ENCODE measurements at places on chromosomes 2 and 18. TPM values are rescaled to one million over a fixed set of nuclear protein-coding genes. Genes with fewer than 3 reads are reported as not detected.
A peak's percentile ranks its signal among the peaks of the same experiment; 100 is the strongest.

- DNase-seq: no peak
Observed at GRCh38 chr2:60386436-60386835, 167.0 kb downstream of the BCL11A start.

GRCh38 chr2:148989882-148990493 is 48.5 kb upstream of the LYPD6B start:
- DNase-seq: peak; percentile 68

DNA sequence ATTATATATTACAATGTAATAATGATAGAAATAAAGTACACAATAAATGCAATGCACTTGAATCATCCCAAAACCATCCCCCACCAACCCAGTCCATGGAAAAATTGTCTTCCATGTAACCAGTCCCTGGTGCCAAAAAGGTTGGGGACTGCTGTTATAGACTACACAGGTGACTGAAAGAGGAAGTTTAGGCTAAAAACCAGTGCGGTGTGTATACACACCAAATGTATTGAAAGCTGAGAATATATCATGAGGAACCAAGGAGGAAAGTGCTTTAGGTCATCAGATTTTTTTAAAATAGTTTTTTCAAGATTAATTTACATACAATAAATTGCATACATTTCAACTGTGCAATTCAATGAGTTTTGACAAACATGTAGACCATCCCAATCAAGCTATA is 20.5 kb upstream of the C1D start:
- peak; percentile 68 for DNase-seq

DNA sequence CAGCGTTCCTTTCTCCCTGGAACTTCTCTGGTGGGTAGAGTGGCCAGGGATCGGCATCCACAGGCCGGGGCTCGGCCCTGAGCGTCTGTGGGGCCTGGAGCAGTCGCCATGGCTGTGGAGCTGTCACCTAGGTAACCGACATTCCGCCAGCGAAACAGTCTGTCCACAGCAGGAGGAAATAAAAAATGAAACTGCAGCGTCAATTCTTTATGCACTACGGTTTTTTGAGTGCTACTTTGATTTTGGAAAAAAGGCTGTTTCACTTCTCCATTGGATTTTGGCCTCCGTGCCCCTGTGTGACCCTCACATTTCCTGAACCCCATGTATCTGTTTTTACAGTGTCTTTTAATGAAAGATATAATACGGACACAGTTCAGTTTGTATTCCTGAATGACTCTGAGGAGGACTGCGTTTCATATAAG is 163.4 kb downstream of the LDLRAD4 start:
- no peak for DNase-seq

DNA sequence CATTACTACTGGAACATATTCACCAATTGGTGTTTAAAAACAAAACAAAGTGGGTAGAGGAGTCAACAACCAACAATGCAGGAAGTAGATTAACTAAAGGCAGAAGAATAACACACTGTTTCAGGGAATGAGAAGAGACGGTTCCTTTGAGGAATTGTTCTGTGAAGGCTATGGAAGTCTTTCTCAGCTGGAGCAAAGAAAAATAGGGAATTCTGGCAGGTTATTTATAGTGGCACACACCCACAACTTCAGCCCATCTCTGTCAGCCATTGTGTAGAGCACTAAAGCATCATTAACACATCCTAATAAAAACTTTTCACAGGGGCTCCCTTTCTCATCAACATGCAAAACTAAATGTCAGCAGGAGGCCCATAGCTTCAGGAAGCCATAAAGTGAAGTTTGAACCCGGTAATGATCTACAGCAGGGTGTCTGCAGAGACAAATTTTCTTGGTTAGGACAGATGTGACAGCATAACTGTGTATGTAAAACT is 113.6 kb downstream of the CDH2 start:
- no peak for DNase-seq

- DNase-seq: no peak
Observed at GRCh38 chr18:79546781-79547272, 132.8 kb upstream of the CTDP1 start.

GRCh38 chr18:12031846-12032245 is 50.5 kb downstream of the IMPA2 start:
- DNase-seq: no peak

Gene SRD5A2
- not detected for total RNA-seq

Gene DYSF
- not detected for total RNA-seq

- peak; percentile 39 for DNase-seq
Observed at GRCh38 chr18:62187543-62188510, 772 bp downstream of the RELCH start.

Gene NT5C1B
- total RNA-seq: not detected

GRCh38 chr18:77203071-77203470 is 46.6 kb upstream of the GALR1 start:
- no peak for DNase-seq

DNA sequence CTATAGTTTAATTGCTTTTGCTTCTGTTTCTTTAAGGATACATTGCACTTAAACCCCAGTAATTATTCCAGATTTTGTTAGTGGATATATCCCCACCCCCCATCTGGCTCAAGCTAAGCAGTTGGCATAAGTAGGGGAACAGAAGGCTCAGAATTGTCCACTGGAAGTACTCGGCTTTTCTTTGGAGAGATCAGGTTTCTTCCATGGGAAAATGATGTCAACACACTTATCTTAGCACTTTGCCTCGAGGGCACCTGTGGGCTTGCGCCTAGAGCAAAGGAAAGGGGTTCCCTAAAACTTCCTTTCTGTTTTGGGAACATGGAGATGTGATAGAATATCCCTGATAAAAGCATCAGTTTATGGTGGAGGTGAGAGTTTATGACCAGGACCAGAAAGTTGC is 130.6 kb downstream of the FMNL2 start:
- DNase-seq: no peak

DNA sequence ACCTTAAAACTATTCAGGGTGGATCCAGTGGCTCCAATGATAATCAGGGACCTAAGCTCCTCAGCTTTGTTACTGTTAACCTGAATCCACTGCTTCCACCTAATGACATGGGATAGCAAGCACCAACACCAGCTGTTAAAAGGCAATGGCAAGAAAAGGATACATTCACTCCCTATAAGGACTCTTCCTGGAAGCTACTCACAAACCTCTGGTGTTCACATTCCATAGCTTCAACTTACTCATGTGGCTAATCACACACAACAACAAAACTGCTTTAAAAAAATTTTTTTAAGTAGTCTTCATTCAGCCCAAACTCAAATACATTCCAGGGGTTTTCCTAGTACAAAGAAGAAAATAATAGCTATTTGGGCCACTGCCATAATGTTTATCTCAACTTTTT is 24.5 kb downstream of the ROCK2 start:
- DNase-seq: no peak

GRCh38 chr18:22322243-22322691 is 95.4 kb downstream of the CTAGE1 start:
- DNase-seq: no peak

GRCh38 chr2:221612800-221613199 is 40.7 kb upstream of the EPHA4 start:
- DNase-seq: no peak

GRCh38 chr2:104504331-104505073 is 349.4 kb upstream of the POU3F3 start:
- no peak for DNase-seq

- peak; percentile 17 for DNase-seq
Observed at GRCh38 chr2:15748736-15749323, 157.2 kb downstream of the DDX1 start.

DNA sequence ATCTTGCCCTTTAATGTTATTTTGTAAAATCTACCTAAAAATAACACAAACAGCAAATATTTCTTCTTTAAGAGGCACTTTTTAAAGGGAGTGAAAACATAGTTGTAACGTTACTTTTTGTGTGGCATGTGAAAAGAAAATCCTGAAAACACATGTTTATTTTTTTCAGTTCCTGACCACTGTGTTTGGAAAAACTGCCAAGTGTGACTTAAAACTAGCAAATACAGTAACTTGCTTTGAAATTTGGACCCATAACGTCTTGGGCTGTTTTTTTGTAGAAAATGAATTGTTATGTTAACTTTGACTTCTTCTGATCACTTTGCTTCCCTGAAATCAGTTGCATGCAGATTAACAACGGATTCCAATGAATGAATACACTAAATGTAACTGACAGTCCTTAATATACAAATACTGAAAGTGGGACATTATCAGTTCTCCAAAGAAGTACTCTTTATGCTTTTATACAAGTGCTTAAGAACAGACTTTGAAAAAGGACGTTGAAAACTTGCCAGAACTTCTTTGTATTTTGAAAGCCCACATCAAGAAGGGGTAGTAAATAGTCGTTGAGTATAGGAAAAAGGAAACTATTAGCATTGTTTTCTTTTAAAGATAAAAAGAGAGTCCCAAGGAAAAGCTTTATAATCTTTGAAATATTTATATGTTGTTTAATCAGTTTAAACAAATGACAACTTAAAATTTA is 96.1 kb upstream of the ZEB2 start:
- no peak for DNase-seq

DNA sequence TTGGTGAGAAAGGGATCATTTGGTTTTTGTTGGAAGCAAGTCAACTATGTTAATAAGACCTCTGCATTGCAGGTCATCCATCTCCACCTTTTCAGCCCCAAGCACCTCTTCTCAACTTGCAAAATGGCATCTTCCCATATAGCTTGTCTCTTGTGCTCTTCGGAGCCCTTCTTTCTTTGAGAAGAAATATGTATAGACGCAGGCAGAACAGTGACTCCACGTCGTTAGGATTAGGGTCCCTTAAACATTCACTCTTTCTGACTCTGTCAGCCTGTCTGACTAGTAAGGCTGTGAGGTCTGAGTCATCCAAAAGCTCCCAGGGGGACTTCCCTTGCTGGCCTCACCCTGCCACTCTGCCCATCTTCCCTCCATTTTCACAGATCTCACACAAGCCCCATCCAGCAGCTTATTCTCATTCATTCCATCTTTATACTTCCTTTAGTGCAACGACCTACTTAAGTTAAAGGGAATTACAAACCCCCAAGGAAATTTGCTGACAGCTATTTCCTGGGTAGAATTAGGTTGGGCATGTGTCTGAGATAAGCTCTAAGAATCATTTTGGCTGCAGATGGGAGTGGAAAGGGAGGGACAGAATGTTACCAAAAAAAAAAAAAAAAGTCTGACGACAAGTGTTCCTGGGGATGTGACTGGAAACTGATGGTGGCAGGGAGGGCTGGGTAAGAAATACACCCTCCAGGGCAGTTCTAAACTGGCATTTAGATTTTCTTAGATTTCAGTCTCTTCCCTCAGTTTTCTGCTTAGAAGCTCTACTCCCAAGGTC is 37.7 kb upstream of the MEX3C start:
- no peak for DNase-seq

Gene TMBIM1
- 27.6 TPM for total RNA-seq

Gene C2orf80
- not detected for total RNA-seq

Gene ADD2
- total RNA-seq: not detected

Gene TCF7L1
- not detected for total RNA-seq

- no peak for DNase-seq
Observed at GRCh38 chr2:15259356-15259756, 301.8 kb downstream of the NBAS start.

DNA sequence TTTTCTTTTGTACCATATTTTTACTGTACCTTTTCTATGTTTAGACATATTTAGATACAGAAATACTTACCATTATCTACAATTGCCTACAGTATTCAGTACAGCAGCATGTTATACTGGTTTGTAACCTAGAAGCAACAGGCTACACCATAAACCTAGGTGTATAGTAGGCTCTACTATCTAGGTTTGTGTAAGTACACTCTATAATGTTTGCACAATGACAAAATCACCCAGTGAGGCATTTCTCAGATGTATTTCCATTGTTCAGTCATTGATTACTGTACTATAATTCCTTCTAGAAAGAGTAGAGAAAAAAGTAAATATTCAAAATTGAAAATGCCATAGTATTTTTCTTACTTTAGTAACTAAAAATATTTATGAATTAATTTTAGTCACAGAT is 490.1 kb upstream of the REG3G start:
- DNase-seq: no peak

GRCh38 chr2:96111823-96112500 is 4.4 kb downstream of the ADRA2B start:
- DNase-seq: peak; percentile 32

DNA sequence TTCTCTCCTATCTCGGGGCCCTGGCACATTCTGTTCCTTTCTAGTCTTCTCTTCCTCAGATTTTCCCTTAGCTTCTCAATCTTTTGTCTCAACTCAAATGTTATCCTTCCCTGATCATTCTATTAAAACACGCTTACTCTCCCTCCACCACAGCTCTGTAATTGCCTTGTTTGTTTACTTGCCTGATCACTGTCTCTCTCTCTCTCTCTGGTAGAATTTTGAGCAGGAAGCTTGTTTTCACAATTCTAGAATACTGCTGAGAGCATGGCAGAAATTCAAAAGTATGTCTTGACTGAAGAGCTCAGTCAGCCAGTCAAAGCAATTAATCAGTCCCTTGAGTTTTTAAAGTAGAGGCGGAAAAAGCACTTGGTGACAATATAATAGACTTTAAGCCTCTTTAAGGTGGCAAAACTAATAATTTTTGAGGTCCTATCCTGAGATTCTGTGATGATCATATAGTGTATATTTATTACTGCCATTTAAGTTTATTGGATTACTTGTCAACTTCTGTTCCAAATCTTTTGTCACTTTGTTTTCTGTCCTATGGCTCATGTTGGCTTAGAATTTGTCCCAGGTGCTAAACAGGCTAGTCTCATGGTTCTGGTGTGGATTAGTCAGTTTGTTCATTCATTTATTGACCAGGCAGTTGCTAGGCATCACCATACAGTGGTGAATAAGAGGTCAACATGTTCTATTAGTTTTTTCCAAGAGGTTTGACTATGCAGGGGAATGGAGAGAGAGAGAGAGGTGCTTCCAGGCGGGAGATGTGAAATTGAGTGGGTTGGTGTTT is 2.3 kb downstream of the PSMD1 start:
- no peak for DNase-seq

- DNase-seq: no peak
Observed at GRCh38 chr18:59712311-59712710, 15.1 kb upstream of the CCBE1 start.

DNA sequence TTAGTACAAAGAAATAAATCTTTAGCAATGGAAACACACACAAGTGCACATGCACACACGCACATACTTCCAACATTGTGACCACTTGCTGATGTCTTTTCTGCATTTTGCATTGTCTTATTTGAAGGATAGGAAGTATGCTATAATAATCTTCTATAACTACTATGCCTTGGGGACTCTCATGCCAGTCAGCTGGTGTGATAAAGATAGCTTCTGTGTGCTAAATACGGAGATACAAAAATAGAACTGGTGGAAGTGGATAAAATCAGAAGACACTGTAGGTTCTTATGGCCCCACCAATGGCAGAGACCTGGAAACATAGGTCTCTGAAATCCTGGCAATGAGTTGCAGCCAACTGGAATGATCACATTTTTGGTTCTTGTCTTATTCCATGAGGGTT is 31.5 kb upstream of the RASGRP3 start:
- DNase-seq: no peak

- DNase-seq: no peak
Observed at GRCh38 chr2:70903641-70904340, 31.9 kb upstream of the ATP6V1B1 start.

Gene GALR1
- total RNA-seq: not detected

DNA sequence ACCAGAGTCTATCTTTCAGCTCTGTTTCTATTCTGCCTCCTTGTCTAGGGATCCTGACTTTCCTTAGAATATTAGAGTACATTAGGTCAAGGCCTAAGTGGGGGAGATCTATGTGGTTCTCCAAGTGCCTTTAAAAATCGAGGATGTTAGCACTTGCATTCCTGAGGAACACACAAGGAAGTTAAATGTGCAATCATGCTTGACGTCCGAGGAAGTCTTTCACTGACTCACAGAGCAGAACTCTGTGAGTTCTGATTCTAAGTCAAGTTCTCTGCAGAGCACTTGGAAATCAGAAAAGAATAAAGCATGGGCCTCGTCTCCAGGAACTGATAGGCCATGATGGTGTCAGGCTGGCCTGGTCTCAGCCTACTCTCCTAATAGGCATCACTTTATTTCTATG is 17.2 kb downstream of the FHOD3 start:
- no peak for DNase-seq

Gene AGXT
- not detected for total RNA-seq

Data from OCI-LY7 (cell line).